ENCODE measurements at places on chromosomes 1 and 21.
A peak's percentile ranks its signal among the peaks of the same experiment; 100 is the strongest.

DNA sequence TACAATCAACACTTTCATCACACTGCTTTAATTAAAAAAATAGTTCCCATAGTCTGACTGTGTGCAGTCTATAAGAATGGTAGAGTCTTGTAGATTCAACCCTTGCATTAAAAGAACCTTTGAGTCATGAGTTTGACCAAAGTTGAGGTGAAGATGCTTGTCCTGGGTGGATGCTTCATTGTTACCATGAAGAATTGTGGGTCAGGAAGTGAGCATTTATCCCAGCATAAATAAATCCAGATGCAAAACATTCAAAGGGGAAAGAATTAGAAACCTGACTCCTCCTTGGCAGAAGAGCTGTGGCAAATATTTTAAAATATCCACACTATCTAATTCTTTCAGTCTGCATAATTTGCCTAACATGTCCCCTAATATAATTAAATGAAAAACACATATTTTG, 72.9 kb upstream of the SPAG17 start:
- DNase-seq, result no peak

DNA sequence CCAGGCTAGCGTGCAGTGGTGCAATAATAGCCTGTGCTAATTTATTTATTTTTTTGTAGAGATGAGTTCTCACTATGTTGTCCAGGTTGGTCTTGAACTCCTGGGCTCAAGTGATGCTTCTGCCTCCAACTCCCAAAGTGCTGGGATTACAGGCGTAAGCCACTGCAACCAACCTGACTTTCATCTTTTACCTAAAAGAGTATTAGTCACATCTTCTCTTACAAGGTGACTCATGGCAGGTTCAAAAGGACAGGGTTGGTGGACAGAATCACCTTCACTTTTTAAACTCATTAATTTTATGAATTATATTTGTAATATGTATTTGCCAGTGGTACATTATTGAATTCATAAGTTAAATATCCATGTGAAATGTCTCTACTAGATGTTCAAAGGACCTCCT, 18.1 kb downstream of the JAM2 start:
- DNase-seq, result no peak

DNA sequence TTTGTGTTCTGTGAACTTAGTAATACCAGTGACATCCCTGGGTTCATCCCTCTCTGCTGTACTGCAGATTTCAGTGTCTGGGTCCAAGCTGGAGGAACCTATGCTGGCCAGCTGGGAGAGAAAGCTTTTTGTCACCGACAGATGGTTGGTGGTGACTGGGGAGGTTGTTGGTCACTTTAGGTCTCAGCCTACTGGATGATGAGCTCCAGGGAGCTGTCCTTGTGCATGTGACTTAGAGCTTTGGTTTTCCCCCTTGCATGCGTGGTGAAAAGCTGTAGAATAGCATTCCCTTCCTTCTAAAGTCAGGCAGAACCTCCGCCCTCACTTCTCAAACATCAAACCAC, 22.9 kb upstream of the IKBKE start:
- no peak for DNase-seq

DNA sequence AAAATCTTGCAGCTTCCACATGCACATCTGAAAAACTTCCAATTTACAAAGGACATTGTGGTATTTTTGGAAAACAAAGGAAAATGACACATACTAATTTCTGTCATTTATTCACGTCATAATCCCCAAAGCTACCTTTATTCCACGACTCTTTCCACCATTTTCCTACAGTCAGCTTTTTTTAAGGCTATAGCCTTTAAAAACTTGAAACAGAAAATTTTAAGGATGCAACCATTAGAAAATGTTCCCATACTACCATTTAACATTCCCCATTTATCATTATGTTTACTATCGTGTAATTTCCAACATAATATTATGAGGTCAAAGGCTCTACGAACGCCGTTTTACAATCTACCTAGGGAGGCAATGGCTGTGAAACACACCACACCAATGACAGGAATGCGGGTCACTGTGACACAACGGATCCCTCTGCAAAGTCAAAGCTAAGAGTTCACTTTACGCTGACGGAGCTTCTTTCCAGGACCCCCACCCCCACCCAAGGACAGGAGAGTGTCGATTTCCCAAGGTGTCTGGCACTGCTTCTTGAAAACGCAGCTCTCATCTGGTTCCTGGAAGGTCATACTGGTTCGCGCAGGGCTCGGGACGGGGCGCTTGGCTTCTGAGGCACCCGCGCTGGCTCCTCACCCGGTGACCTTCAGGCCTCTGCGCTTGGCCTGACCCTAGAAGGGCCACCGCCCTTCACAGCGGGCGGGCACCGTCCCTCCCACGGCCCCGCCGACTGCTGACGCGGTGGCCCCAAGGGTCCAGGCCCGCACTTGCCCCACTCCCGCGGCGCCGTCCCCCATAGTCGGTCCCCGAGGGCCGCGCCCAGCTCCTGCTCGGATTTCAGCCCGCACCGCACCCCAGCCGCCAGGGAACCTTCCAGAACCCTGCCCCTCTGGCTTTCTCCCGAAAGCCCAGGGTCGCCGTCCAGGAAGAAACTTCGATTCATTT, 50.5 kb upstream of the ATF3 start:
- no peak for DNase-seq

DNA sequence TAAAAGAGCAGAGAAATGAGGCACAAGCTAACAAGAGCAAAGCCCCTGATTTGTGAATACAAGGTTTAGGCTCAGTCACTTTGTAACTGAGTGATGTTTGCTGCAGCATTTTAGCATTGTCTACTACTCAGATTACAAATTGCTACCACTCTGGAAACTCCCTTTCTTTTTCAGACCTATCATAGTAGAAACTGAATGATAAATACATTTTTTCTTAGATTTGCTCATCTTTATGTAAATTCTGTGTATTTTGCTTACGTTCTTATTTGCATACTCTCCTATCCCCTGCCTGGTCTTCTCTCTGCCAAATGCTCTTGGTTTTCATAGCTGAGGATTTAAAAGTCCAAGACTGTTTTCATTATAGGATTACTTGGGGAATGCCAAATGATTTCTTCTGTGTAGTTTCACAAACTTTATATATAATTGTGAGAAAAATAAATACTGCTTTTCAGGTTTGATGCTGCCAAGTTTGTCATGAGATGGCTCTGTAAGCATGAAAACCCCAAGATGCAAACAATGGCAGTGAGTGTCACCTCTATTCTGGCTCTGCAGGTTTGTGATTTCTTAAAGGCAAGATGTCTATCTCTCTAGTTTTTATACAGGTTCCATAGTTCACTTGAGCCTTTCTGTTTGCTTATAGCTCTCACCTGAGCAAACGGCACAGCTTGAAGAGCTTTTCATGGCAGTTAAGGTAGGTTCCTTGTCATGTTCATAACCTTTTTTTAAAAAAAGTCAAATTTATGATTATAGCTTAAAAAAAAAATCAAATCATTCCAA, 24.7 kb downstream of the ZYG11A start:
- DNase-seq, result no peak

DNA sequence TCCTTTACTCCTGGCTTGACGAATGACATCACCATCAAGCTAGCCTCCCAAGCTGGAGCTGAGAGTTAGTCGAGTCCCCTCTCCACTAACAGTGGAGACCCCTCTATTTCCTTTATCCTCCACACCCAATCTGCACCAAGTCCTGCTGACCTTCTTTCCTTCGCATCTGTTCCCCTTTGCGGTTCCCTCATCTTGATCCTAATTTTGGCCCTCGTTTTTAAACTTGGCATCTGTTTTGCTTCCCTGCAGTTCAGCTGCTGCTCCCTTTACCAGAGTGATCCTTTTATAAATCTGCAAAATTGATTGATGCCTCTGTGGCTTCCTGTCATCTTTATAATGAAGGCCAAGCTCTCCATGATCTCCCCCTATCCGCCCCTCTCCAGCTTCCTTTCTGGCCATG, 49.0 kb upstream of the TSPAN2 start:
- DNase-seq, result no peak

DNA sequence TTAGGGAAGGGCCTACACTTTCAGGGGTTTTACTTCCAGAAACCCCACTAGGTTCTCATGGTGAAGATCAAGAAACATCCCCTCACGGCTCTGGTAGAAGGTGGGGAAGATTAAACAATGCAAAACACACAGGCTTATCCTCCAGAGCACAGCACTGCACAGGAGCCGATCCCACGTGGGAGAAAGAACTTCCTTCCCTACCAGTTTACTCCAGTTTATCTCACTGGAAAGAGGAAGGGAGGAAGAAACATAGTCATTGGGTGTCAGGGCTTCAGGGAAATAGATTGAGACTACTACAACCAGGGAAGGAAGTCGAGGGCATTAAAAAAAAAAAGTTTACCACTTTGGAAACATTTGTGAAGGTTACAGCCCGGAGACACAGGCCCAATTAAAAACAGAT, 164.4 kb downstream of the NTPCR start:
- DNase-seq, result no peak

GRCh38 chr1:100523038-100523652, 14.8 kb upstream of the GPR88 start:
- no peak for DNase-seq

- DNase-seq, result no peak
These were observed 12.3 kb downstream of the SYDE2 start for GRCh38 chr1:85188530-85188929.

GRCh38 chr1:161981735-161982506, 41.7 kb downstream of the OLFML2B start:
- no peak for DNase-seq

GRCh38 chr1:220991959-220992704, 112.9 kb downstream of the HLX start:
- DNase-seq, result no peak

DNA sequence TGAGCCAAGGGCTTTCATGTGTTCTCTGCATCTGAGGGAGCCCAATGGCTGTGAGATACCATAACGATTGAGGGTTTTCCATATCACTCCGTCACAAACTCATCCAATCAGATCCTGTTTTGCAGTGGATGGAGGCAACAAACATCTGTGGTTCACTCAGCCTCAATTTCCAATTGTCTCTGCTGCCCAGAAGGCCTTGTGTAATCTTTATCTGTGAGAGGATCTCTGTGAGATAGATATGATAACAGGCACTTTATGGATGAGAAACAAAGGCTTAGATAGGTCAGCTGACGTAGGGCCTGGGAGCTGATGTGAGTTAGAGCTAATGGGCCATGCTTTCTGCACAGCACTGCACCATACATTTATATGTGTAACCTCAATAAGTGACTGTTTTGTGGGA, 3.3 kb upstream of the MTARC1 start:
- DNase-seq, result no peak

GRCh38 chr1:162580308-162580707, 18.8 kb downstream of the UAP1 start:
- no peak for DNase-seq

- no peak for DNase-seq
These were observed 35.4 kb downstream of the TMPRSS15 start for GRCh38 chr21:18368205-18368604.

- DNase-seq, result no peak
These were observed 83.4 kb upstream of the ACTL8 start for GRCh38 chr1:17671741-17672140.

- DNase-seq, result no peak
These were observed 59.1 kb downstream of the FAAP20 start for GRCh38 chr1:2135441-2135841.

DNA sequence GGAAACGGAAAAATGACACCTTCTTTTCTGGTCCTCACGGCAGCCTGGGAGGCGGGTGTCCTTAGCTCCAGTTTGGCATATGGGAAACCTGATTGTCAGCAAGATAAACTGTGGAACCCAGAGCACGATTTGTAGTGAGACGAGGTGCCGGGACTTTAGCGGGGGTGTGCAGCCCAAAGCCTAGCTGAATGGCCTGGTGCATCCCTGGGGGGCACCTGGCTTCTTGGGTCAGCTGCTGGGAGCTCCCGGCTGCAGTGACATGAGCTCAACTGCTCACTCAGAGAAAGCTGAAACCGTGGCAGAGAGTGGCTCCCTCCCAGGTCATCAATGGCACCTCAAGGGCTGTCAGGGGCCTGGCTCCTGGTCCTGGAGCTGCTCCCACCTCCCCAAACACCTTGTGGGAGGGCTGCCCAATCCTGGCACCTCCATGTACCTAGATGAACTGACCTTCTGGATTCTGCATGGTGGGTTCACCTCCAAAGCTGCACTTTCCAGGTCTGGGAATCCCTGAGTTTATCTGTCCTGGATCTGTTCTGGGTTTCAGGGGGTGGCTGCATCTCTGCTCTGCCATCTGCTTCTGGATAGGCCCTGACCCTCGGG, 260.5 kb downstream of the MATN1 start:
- DNase-seq, result no peak

DNA sequence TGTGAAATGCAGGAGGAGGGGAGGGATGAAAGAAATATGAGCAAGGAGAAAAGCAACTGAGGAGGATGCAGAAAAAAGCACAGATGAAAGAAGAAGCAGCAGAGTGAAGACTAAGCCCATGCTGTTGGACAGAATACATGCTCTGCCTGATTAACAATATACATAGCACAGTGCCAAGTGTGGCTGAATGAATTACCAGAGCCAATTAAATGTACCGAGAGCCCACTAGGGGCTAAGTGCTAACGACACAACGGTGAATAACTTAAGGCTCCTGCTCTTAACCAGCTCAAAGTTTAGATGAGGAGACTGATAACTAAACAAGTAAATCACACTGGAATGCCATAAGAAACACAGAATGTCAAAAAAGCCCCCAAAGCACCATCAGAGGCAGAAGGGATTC, 15.6 kb downstream of the CADM3 start:
- DNase-seq, result no peak

DNA sequence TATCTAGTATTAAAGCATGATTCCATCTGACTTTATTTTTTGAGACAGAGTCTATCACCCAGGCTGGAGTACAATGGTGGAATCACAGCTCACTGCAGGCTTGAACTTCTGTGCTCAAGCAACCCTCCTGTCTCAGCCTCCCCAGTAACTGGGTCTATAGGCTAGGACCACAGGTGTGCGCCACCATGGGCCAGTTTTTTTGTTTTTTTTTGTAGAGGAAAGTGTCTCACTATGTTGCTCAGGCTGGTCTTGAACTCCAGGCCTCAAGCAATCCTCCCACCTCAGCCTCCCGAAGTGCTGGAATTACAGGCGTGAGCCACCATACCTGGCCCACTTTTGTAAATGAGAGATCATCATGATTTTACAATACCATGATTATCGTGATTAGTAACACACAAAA, 9.2 kb downstream of the PPP1R15B start:
- DNase-seq, result no peak

GRCh38 chr1:119948342-119949214, 52.3 kb upstream of the ADAM30 start:
- peak; percentile 63 for DNase-seq

Measured in CD4-positive, alpha-beta T cell treated with Interleukin-12 subunit alpha and Interleukin-12 subunit beta, for 1 hour (primary cell).